ENCODE measurements at places on chromosomes 4 and X.

GRCh38 chrX:38768079-38768478, 33.2 kb upstream of the MID1IP1 start:
- DNase-seq, result peak; percentile 19

GRCh38 chr4:74768857-74769525, 25.3 kb downstream of the BTC start:
- DNase-seq, result peak; percentile 53

- no peak for DNase-seq
These were observed 72.6 kb downstream of the GPR82 start for GRCh38 chrX:41796577-41796976.

GRCh38 chrX:72479324-72480274, 93.0 kb downstream of the HDAC8 start:
- no peak for DNase-seq
